ENCODE measurements at places on chromosomes 1 and 21.

DNA sequence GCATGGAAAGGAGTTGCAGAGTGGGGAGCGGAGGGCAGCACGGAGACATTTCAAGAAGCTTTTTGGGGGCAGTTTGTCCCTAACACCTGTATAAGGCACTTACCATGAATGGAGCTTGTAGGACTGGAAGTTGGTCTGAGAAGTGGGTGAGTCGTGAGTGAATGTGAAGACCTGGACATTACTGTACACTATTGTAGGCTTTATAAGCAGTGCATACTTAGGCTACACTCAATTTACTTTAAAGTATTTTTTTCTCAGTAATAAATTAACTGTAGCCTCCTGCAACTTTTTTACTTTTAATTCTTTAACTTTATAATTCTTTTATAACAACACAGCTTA lies 141.6 kb upstream of the ETV3 start:
- no peak for DNase-seq

DNA sequence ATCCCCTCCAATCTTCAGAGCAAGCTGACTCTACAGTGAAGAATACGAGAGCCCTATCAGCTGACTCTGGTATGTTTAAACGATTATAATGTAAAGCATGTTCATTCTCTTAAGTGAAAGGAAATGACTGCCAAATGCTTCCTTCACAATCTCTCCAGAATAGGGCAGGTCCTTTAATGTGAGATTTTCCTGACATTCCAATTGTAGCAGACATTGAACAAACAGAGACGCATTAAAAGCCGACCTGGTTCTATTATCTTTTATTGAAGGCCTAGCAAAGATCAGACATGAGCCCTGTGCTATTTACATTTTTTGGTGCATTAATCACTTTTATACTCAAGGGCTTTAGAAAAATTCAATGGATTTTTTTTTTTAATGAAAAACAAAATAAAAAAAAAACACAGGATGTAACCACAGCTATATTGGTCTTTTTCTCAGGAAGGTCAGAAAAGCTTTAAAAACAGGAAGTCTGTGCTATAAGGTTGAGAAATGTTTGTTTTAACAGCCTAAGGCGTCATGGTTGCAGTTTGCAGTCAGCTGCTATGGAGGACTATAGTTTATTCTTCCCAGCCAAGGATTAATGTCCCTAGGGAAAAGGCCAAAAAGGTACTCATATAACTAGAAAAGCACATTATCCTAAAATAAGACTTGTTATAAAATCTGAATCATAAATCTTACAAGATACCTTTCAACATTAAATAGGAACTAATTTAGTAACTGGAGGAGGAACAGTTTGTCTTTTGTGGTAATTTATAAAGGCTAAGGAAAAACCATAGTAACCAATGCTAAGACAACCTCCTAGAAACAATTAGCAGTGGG lies 104.8 kb downstream of the RERE start:
- peak; percentile 30 for DNase-seq

- no peak for DNase-seq
These were observed 12.4 kb downstream of the KLHDC8A start for GRCh38 chr1:205344066-205344928.

- DNase-seq = no peak
These were observed 92.5 kb upstream of the C21orf91 start for GRCh38 chr21:17911628-17912027.

DNA sequence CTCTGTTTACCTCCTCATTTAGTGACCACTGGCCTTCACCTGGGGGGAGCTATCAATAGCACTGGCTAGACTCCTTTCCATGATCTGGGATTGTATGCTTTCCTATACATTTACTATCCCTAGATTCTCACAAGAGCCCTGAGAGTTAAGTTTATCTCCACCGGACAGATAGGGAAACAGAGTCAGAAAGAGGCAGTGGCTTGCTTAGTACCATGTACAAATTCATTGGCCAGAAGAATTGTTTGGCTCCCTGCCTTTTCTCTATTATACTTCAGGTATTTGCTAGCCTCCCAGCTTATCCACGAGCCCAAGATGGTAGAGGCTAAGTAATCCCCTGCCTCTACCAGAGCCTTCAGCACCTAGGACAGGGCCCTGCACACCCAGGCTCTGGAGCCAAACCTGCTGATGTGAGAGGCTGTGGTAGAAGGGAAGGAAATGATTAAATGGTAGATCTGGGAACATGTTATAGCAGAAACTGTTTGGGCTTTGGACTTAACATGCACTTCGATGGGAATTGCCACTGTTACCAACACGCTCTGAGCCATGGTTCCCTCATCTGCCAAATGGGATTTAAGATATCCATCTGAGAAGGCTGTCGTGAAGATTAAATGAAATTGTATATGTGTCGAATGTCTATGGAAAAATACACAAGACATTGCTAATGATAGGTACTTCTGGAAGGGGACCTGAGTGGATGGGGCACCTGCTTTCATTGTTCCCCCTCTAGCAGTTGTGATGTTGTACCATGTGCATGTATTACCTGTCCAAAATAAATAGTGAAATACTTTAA lies 3.1 kb upstream of the BLACAT1 start:
- DNase-seq = no peak

- DNase-seq = no peak
These were observed 80.8 kb downstream of the DOP1B start for GRCh38 chr21:36237441-36237840.
